IMR-90 (cell line): ENCODE measurements at places on chromosomes 5 and 9. TPM values are rescaled to one million over a fixed set of nuclear protein-coding genes. Genes with fewer than 3 reads are reported as not detected.

DNA sequence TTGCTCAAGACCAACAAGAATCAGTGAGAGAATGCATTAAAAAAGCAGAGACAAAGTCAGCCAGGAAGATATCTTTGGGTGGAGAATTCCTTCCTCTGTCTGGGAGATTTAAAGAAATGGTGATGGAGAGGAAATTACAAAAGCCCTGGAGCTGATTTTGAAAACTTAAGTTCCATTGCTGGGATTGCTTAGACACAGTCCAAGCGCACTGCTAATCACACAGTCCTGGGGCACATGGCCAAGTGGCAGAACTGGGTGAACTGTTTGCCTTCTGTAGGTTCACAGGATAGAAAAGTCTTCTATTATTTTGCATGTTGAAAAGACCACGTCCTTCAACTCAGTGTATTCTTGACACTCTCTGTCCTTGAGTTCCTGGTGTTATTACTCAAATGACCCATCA is 284.9 kb upstream of the FBXL7 start:
- no peak overlapping the region for H3K27ac ChIP-seq
- H3K27me3 ChIP-seq = peaks cover 2% of the 10 kb centered on the region; the same call in 1 of the 2 replicates
- no peak overlapping the region for H3K4me3 ChIP-seq
- no peak for DNase-seq
- no peaks in the 10 kb centered on the region for H3K4me1 ChIP-seq
- no peaks in the 10 kb centered on the region for H3K36me3 ChIP-seq

DNA sequence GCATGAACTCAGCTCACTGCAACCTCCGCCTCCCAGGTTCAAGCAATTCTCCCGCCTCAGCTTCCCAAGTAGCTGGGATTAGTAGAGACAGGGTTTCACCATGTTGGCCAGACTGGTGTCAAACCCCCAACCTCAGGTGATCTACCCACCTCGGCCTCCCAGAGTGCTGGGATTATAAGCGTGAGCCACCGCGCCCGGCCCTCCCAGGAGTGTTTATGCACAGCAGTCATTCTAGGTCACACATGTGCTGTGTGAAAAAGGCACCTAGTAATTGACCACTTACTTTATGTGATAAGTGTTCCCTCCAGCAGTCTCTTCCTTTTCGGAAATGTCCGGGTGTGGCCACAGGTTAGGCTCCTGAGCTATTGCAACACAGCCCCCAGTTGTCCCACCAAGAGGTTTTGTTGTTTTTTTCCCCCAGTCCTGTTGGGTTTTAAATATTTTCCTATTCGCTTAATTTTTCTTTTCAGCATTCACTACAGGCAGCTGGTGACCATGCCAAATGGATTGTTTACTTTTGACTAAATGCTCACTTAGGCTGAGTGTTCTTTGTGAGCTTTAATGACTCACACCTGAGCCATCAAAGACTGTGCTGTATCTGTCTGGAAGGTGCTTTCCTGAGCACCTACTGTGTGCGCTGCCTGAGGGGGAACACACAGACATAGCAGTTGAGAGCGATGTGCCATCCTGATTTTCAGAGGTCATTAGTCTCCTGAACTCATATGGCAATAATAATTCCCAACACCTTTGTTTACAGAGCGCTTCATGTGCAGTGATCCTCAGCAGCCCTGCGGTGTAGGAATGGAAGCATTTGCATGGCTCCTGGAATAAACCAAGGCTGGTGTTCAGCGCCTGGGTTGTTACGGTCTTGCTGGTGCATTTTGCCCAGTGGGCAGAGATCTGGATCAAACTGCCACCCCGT is 94.3 kb downstream of the MVB12B start:
- peaks cover 3% of the 10 kb centered on the region; the same call in 1 of the 2 replicates for H3K36me3 ChIP-seq
- no peaks in the 10 kb centered on the region for H3K27me3 ChIP-seq
- H3K4me3 ChIP-seq = no peak overlapping the region
- no peaks in the 10 kb centered on the region for H3K4me1 ChIP-seq
- peak; percentile 58 for DNase-seq

- no peaks in the 10 kb centered on the region; the same call in 1 of the 2 replicates for H3K27me3 ChIP-seq
- no peak overlapping the region for H3K4me3 ChIP-seq
- no peak for DNase-seq
- no peak overlapping the region for H3K27ac ChIP-seq
Observed at GRCh38 chr5:168851902-168852321, 272.7 kb upstream of the PANK3 start.

DNA sequence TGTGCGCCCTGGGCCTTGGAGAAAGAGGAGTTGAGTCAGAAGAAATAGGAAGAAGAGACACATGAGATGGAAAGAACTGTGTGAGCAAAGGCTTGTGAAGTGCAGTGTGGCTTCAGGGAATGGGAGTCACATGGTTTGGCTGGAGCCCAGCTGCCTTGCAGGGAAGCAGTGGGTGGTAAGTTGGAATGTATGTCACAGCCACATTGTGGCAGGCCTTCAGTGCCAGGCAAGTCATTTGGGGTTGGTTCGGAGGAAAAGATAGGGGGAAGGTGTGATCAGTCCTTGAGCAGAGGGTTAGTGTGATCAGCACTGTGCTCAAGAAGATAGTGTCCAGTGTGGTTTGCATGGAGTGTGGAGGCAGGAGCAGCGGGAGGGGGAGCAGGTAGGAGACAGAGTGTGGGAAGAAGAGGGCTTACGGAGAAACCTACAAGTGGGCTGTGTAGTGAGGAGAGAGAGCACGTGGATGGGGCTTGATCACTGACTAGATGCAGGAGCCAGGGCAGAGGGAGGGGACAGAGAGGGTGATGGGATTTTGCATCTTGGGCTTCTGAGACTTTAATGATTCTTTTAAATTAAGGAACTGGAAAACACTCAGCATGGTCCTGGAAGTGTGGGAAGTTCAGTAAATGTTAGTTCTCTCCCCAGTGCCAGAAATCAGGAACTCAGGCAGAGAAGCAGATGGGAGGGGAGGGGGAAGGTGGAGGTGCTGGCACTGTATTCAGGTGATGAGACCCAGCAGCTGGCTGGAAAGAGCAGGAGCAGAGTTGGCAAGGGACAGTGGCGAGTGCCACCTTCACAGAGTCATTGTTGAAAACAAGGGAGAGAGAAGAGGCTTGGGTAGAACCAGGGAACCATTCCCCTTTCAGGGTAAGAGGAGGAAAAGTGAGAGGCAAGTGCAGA is 46.6 kb downstream of the ARHGAP26 start:
- H3K27ac ChIP-seq = no peak overlapping the region
- H3K27me3 ChIP-seq = no peaks in the 10 kb centered on the region

- H3K36me3 ChIP-seq = no peaks in the 10 kb centered on the region; the same call in 1 of the 2 replicates
- H3K4me1 ChIP-seq = no peaks in the 10 kb centered on the region
- no peak overlapping the region for H3K27ac ChIP-seq
- H3K27me3 ChIP-seq = no peaks in the 10 kb centered on the region
- no peak for DNase-seq
- H3K4me3 ChIP-seq = no peak overlapping the region
Observed at GRCh38 chr5:177319913-177320588, 8.4 kb upstream of the MXD3 start.

DNA sequence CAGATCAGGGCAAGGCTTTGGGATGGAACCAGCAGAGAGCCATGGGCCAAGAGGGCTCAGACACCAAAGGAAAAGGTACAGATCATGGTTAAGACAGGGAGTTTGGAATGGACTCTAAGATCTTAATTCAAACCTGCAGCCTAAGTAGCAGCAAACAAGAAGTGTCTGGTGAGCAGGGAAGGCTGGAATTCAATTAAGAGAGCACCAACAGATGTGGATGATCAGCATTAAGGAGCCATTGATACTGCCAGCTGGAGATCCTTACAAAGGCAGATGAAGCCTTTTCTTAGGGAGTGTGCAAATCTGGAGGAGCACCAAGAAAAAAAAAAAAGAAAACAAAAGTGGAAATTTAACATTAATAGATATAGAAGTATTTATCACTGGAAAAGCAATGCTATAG is 516.8 kb downstream of the RASEF start:
- no peak overlapping the region for H3K27ac ChIP-seq
- DNase-seq = no peak
- peaks cover 2% of the 10 kb centered on the region; the same call in 1 of the 2 replicates for H3K27me3 ChIP-seq
- no peaks in the 10 kb centered on the region for H3K4me1 ChIP-seq

GRCh38 chr9:114779352-114779845 is 26.4 kb downstream of the TNFSF15 start:
- H3K4me3 ChIP-seq = no peak overlapping the region
- DNase-seq = no peak
- no peaks in the 10 kb centered on the region for H3K4me1 ChIP-seq
- no peaks in the 10 kb centered on the region for H3K36me3 ChIP-seq
- H3K27me3 ChIP-seq = peaks cover 62% of the 10 kb centered on the region

DNA sequence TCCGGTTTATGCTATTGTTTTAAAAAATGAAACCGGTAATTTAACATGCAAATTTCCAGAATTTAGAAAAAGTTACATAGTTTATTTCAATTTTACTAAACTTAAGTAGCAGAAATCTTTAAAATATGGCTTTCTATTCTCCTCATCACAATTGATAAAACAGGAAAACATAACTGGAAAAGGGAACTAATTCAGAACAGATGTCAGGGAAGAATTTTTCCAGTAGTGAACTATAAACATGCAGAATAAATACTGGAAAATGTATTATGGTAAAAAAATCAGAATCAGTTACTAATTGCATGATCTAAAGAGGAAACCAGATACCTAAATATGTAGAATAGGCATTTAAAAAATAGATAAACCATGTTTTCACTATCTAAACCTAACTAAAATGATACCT is 7.3 kb upstream of the NR4A3 start:
- no peak overlapping the region for H3K27ac ChIP-seq
- H3K4me3 ChIP-seq = no peak overlapping the region
- no peaks in the 10 kb centered on the region for H3K27me3 ChIP-seq
- no peaks in the 10 kb centered on the region for H3K36me3 ChIP-seq

- H3K4me3 ChIP-seq = no peak overlapping the region
- H3K27ac ChIP-seq = no peak overlapping the region
- no peak for DNase-seq
- no peaks in the 10 kb centered on the region for H3K27me3 ChIP-seq
- no peaks in the 10 kb centered on the region for H3K36me3 ChIP-seq
Observed at GRCh38 chr5:119293516-119293829, 62.3 kb upstream of the TNFAIP8 start.

- peak; percentile 76 for DNase-seq
- no peak overlapping the region for H3K4me3 ChIP-seq
- H3K27ac ChIP-seq = peak overlapping the region; percentile 74
- H3K4me1 ChIP-seq = peaks cover 12% of the 10 kb centered on the region
Observed at GRCh38 chr9:126791406-126792230, 13.2 kb upstream of the ZBTB43 start.

DNA sequence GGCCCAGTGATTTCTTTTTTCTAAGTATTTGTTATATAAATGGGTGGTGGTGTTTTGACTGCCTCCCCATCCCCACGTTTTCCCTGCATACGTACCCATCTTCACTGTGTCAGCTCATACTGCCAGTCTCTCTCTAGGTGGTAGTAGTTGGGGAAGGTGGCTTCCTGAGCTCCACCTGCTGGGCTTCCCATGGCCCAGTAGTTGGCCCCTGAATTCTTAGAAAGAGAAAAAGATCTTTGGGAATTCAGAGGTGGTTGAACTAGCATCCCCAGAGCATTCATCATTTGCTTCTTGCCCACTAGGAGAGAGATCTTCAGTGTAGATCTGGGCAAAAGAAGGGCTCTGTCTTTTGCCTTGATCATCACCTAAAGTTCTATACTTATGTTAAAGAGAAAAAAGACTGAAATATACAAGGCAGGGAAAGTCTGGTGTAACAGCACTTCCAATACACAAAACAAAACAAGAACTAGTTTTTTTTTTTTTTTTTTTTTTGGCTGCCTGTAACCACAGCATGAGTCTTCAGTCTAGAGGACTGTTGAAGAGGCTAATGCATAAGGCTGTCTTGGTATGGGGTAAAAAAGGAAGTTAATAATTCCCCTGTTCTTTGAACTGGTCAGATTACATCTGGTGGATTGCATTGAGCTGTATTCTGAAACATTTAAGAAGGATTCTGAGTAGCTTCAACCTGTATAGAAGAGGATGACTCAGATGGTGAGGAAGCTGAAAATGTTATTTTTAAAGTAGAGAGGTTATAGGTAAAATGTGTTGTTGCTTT is 128.7 kb downstream of the ATG10 start:
- H3K27ac ChIP-seq = no peak overlapping the region
- H3K4me3 ChIP-seq = no peak overlapping the region
- peak; percentile 55 for DNase-seq
- H3K36me3 ChIP-seq = no peaks in the 10 kb centered on the region
- no peaks in the 10 kb centered on the region for H3K27me3 ChIP-seq
- H3K4me1 ChIP-seq = no peaks in the 10 kb centered on the region

DNA sequence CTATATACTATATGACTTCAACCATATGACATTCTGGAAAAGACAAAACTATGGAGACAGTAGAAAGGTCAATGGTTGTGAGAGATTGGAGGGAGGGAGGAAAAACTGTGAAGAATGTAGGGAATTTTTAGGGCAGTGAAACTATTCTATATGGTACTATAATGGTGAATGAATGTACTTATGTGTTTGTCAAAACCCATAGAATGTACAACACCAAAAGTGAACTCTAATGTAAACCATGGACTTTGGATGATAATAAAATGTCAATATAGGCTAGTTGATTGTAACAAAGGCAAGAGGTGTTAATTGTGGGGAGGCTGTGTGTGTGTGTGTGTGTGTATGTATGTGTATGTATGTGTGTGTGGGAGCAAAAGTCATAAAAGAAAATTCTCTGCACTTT is 10.8 kb upstream of the STOM start:
- DNase-seq = no peak
- no peak overlapping the region for H3K27ac ChIP-seq
- H3K27me3 ChIP-seq = no peaks in the 10 kb centered on the region

GRCh38 chr5:165574100-165574499 is 2068.7 kb downstream of the MAT2B start:
- no peak overlapping the region for H3K4me3 ChIP-seq
- no peak overlapping the region for H3K27ac ChIP-seq
- no peak for DNase-seq

GRCh38 chr5:143337946-143338345 is 65.5 kb downstream of the NR3C1 start:
- DNase-seq = peak; percentile 77
- H3K27ac ChIP-seq = no peak overlapping the region
- H3K4me3 ChIP-seq = no peak overlapping the region
- no peaks in the 10 kb centered on the region for H3K36me3 ChIP-seq
- peaks cover 3% of the 10 kb centered on the region; the same call in 1 of the 2 replicates for H3K4me1 ChIP-seq
- H3K27me3 ChIP-seq = no peaks in the 10 kb centered on the region

The SLC25A25 gene
- 14.0 and 19.1 TPM in 2 replicates for polyA plus RNA-seq

The IRX4 gene
- not detected in 2 replicates for polyA plus RNA-seq

The MIER3 gene
- polyA plus RNA-seq = 4.8 and 6.4 TPM in 2 replicates

The DBH gene
- not detected in 2 replicates for polyA plus RNA-seq

The TMEFF1 gene
- polyA plus RNA-seq = 0.62 and 0.89 TPM in 2 replicates

The PDLIM7 gene
- 534 and 574 TPM in 2 replicates for polyA plus RNA-seq

The FOXI1 gene
- not detected in 2 replicates for polyA plus RNA-seq
